ENCODE measurements at places on chromosomes 4 and X.

GRCh38 chr4:65983061-65983460 lies 312.8 kb upstream of the EPHA5 start:
- no peak for DNase-seq

DNA sequence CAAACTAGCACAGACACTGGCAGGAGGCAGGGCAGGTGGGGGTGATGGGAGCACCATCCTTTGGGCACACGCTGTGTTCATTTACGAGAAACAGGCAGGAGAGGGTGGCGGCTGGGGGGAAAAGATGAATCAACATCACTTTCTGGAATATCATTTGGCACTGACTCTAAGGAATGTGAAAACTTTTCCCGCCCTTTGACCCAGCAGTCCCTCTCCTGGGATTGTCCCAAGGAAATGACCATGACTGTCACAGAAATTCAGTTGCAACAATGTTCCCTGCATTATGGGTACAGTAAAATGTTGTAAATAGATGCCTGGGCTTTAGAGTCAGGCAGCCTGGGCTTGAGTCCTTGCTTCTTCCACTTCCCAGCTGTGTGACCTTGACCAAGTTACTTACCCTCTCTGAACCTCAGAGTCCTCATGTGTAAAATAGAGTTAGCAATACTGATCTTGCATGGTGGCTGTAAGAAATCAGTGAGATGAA lies 58.6 kb downstream of the ABLIM2 start:
- no peak for DNase-seq

GRCh38 chr4:119693126-119693525 lies 64.5 kb upstream of the PDE5A start:
- DNase-seq, result no peak

- DNase-seq, result no peak
Measured at GRCh38 chr4:140151699-140152012, 2.3 kb downstream of the MAML3 start.

DNA sequence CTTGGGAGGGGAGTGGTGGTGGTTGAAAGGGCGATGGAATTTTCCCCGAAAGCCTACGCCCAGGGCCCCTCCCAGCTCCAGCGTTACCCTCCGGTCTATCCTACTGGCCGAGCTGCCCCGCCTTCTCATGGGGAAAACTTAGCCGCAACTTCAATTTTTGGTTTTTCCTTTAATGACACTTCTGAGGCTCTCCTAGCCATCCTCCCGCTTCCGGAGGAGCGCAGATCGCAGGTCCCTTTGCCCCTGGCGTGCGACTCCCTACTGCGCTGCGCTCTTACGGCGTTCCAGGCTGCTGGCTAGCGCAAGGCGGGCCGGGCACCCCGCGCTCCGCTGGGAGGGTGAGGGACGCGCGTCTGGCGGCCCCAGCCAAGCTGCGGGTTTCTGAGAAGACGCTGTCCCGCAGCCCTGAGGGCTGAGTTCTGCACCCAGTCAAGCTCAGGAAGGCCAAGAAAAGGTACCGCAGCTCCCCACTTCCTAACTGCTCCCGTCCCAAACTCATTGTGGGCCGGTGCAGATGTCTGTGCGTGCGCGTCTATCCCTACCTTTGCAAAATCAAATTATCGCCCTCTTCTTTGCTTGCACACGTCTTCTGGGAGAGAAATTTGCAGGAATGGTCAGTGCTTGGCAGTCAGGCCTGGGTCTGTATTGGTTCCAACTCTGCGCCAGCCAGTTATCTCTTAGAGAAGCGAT lies 533 bp downstream of the IL15 start:
- DNase-seq, result no peak

DNA sequence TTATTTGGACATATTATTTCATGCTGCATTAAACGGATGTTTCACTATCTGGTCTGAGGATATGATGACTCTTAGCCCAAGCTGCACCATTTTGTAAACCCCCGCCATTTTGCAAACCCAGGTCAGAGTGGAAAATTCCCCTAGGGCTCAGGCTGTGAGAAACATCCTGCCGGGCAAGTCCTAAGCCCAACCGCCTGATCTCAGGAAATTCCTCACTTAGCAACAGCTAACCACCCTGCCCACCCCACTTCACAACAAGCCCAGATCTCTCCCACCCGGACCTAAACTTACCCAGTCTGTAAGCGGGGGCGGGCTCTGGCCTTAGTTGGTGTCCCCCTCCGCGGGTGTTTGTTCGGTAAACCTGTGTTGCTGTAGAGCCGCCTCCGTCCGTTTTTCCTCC lies 2747.1 kb downstream of the PCDH7 start:
- DNase-seq, result no peak
